ENCODE measurements at places on chromosomes 12 and 14.

DNA sequence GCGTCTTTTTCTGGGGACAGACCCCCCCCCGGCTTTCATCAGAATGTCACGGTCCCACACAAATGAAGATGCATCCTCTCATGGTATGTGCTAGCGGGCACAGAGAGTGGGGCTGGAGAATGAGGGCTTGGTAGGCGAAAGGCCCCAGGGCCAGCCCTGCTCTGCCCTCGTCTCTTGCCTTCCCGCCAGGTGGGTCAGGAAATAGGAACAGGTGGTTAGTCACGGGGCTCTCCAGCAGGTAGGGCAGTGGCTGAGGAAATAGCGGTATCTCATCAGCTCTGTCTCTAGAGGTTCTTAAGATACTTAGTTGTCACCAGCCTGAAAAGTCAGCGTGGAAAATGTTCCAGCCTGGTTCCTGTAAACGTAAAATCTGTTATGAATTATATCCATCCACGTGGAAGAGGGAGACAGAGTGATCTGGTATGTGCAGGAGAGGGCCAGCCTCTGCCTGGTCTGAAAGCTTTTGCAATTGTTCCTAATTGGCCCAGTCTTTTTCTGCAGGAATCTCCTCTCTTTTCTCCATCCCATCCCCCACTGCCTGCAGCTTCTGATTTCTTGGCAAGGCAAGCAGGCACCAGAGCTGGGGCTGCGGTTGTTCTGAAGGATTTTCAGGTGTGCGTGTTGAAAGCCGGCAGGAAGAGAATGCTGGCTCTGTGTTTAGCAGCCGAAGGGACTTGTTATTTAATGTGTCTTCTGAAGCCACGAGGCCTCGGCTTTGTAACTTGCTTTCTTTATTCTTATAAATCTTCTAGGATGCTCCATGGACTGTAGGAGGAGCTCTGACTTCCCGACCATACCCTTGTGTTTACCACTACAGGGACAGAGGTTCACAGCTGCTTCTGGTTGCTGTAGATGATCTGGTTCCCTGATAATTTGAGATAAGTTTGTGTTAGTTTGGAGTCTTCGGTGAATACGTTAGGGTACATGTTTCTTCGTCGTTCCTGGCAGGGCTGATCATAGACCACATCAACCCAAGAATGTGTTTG, 131.1 kb downstream of the CACNA1C start:
- DNase-seq, result peak; percentile 61

GRCh38 chr14:103530390-103530789, 1.4 kb downstream of the TRMT61A start:
- no peak for DNase-seq

DNA sequence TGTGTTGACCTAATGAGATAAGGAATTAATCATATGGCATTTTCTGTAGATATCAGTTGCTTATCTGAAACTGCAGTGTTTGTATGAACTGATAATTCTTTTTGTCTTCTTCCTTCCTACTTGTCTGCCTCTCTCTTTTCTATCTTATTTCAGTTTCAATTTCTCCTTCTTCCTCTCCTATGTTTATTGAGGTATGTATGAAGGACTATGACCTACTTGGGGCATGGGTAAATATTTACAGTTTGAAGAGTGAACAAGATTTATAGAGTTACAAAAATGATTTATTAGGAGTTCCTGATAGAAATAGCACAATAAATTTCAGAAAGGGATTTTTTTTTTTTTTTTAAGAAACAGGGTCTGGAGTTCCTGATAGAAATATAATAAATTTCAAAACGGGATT, 88.7 kb upstream of the MUCL1 start:
- DNase-seq, result no peak

DNA sequence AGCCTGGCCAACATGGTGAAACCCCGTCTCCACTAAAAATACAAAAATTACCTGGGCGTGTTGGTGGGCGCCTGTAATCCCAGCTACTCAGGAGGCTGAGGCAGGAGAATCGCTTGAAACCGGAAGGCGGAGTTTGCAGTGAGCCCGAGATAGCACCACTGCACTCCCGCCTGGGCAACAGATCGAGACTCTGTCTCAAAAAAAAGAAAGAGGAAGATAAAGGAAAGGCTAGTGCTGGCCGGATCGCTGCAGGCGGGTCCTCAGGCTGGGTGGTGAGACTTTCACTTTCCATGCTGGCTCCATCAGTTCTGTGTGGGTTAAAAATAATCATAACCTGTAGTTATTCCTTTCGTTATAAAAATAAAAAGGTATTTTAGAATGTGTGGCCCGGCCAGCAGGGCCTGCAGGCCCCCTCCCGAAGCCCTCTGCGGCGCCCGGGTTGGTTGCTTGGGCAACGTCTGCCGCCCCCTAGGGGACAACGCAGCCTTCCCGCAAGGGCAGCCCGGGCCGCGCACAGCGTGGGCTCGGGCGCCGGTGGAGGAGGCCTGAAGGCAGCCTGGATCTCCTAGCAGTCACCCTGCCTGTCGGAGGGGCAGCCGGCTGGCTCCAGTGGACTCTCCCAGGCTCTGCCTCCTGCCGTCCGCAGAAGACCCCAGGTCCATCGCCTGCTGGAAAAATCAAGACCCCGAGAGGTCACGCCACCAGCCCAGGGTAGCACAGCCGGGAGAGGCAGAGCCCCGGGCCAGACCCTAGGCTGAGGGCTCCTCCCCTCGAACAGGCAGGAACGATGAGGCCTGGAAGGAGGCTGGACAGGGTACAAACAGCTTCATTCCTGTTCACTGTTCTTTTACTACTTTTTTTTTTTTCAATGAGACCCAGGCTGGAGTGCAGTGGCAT, 5.0 kb upstream of the SLC25A47 start:
- no peak for DNase-seq

DNA sequence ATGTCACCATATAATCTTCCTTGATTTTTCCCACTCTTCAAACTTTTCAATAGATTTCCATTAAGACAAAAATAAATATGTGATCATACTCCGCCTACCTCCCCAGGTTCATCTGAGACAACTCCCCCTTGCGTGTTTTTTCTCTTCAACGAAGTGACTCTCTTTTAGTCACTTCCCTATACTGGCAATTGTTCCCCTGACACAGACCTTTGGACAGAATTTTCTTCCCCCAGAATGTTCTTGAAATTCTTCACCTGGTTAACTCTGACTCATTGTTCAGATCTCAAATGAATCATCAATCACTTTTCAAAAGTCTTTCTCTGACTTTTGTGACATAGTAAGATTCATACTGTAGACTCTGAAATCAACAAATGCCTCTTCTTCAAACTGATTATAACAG, 727.3 kb upstream of the LMO3 start:
- no peak for DNase-seq

- DNase-seq, result no peak
Measured at GRCh38 chr14:104515059-104515810, 64.3 kb upstream of the C14orf180 start.

DNA sequence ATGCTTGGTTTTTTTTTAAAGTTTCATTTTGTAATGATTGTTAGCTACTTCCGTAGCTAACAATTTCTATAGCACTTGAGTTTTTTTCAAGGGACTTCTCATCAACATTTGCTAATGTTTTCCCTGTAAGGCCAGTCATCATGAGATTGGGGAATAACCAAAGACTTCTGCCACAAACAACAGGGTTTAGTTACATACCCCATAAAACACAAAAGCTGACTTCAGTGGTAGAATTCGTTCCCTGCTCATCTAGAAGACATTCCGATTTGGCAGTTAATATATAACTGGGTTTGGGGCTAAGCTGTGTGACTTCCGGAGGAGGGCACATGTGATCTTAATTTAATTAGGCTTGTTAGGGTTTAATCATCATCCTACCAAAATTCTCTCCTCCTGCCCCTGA, 22.9 kb downstream of the EGLN3 start:
- DNase-seq, result no peak

DNA sequence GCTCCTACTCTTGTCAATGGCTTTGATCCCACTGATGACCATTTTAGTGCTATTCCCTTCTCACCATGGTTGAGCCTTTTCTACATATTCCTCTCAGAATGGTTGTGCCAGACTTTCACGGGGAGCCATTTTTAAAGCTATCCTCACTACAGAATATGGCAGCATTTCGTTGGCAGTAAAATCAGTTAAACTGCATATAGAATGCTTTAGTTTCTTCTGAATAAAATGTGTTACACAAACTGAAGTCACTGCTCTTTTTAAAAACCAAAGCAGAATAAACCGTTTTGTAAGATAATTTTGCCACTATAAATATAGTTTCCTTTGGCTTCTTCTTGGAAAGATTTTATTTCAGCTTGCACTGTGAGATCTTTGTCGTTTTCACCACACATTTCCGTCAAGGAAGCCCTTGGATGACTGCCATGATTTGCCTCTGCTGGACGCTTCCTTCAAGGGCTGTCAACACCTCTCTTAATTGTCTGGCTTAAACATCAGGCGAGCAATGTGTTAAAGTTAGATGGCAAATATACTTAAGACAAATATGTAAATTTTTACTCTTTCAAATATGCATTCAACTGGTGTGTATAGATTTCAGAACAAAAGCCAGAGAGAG, 624.2 kb downstream of the DIO2 start:
- DNase-seq, result peak; percentile 55

- peak; percentile 59 for DNase-seq
Measured at GRCh38 chr12:67540920-67541624, 107.5 kb upstream of the DYRK2 start.

GRCh38 chr12:88985011-88985410, 367.3 kb downstream of the DUSP6 start:
- no peak for DNase-seq

GRCh38 chr14:94816113-94816512, 46.2 kb upstream of the GSC start:
- DNase-seq, result no peak

GRCh38 chr14:39368261-39368959, 63.8 kb downstream of the FBXO33 start:
- DNase-seq, result peak; percentile 84

- peak; percentile 32 for DNase-seq
Measured at GRCh38 chr12:618605-619004, 44.6 kb downstream of the NINJ2 start.

DNA sequence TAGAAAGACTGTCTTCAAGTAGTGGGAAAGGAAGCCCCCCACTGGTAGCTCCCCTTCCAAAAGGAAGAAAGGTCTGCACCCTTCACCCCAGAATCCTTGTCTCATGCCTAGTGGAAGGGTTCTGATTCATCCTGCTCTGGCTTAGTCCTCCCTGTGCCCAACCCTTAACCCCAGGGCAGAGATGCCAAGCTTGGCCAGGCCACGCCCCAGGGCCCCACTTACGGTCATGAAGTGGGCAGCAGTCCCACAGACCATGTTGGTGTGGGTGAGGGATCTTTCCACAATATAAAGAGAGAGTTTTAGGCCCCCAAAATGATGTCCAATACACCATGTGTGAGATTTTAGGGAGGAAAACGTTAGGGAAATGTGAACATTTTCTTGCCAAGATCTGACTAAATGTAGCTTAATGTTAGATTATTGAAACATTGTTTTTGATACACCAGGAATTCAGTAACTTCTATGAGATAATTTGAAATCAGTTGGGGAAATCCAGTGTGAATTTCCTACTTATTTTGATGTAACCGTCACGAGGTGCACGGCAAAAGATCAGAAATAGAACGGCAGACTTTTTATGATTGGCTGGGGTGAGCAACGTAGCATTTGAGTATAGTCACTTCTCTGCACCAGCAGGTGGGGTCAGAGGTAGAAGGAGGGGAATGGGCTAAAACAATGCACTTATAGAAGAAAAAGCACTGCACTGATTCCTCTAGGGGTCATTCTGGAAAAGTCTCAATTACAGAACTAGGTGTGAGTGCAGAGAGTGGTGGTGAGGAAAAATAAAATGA, 8.2 kb upstream of the SSPN start:
- DNase-seq, result no peak

DNA sequence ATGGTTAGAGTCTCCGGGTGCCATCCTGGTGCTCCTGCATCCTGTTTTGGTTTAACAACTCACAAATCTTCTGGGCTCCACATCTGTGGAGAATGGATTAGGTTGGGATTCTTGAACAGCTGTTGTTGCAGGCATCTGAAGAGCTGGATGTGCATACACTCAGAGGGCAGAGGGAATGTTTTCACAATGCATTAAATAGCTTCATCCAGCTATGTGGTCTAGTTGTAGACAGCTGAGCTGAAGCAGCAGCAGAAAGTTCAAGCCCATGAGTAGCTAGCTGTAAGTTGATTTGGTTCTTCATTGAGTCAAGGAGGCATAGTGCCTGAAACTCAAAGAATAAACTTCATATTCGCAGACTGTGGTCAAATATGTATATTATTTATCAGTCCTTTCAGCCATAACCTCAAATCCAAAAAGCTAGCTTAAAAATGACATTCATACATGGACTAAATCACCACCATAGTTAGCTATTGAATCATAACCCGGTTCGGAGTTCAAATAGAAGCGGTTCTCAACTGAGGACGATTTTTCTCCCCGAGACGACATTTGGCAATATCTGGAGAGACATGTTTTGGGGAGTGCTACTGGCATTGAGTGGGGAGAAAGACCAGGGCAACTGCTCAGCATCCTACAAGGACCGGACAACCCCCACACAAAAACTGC, 858 bp upstream of the ANKRD13A start:
- DNase-seq, result no peak

DNA sequence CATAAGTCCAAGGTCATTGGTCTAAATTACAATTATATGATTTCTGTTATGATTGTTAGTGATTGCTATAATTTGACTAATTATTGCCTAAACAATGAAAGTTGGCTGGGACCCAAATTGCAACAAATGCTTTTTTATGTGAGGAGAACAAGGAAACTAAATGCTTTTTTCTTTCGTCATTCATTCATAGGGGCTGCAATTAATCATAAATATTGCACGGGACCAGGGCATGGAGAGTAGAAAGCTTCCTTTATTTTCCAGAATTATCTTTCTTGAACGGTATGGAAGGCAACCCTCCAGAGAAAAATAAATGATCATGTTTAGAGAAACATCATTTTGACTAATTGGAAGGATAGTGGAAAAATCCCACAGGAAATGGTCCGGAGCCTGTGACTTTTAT, 32.6 kb upstream of the ARHGAP5 start:
- DNase-seq, result no peak

DNA sequence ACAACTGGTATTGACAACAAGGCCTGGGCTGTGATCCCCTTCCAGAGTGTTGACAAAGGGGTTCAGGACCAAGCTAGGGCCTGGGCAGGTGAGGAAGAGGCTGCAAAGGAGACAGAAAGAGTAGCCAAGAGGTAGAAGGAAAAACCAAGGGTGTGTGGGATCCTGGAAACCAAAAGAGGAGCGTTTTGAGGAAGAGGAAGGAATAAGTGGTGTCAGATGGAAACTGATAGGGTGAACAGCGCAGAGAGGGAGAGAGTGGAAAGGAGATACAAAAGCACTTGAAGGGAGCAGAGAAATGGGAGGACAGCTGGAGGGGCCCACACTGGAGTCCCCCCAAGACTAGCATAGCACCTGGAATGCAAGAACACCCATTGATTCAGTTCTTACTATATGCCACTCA, 8.3 kb upstream of the HVCN1 start:
- no peak for DNase-seq

- peak; percentile 62 for DNase-seq
Measured at GRCh38 chr12:113149361-113150150, at the start of gene CFAP73. Gene CFAP73, plus strand, starts transcription at chr12:113149724. Its CDS starts 134 bp downstream, at chr12:113149858.

DNA sequence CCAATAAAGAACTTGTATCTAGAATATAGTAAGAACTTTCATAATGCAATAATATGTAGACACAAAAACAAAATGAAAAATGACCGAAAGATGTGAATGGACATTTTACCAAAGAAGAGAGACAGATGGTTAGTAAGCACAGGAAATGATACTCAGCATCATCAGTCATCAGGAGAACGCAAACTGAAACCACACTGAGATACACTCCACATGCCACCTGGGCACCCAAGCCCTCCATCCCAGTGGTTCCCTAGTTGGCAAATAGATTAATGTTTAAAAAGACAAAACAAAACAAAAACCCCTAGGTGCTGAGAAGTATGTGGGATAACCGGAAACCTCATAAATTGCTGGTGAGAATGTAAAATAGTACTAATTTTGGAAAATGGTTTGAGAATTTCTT, 26.8 kb upstream of the VPS33A start:
- DNase-seq, result no peak

GRCh38 chr12:120240495-120240833, 25.1 kb downstream of the PXN start:
- no peak for DNase-seq

Measured in DMS79 treated with DMSO at 0.1 percent for 48 hours (cell line).